Stimulated activated CD4-positive, alpha-beta T cell treated with anti-CD3 and anti-CD28 coated beads, Interleukin-15, amount 100 ng/mL, for 24 hours (primary cell): ENCODE measurements at places on chromosomes 1 and 21.
A peak's percentile ranks its signal among the peaks of the same experiment; 100 is the strongest.

- DNase-seq = peak; percentile 62
Observed at GRCh38 chr1:1402072-1402900, 3.2 kb upstream of the CCNL2 start.

DNA sequence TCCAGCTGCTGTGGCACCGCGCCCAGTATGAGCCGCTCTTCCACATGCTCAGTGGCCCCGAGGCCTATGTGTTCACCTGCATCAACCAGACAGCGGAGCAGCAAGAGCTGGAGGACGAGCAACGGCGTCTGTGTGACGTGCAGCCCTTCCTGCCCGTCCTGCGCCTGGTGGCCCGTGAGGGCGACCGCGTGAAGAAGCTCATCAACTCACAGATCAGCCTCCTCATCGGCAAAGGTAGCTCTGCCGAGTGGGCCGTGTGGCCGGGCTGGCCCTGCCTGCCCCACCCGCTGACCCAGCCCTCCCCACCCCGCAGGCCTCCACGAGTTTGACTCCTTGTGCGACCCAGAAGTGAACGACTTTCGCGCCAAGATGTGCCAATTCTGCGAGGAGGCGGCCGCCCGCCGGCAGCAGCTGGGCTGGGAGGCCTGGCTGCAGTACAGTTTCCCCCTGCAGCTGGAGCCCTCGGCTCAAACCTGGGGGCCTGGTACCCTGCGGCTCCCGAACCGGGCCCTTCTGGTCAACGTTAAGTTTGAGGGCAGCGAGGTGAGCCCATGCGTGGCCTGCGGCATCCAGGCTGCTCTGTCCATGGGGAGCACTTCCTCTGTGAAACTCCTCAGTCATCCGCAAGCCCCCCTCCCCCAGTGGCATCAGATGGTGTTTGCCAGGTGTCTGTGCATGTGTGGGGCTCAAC lies 64.2 kb downstream of the PIK3CD start:
- peak; percentile 51 for DNase-seq

GRCh38 chr21:42108554-42109340 lies 37.6 kb downstream of the UMODL1 start:
- DNase-seq = no peak

DNA sequence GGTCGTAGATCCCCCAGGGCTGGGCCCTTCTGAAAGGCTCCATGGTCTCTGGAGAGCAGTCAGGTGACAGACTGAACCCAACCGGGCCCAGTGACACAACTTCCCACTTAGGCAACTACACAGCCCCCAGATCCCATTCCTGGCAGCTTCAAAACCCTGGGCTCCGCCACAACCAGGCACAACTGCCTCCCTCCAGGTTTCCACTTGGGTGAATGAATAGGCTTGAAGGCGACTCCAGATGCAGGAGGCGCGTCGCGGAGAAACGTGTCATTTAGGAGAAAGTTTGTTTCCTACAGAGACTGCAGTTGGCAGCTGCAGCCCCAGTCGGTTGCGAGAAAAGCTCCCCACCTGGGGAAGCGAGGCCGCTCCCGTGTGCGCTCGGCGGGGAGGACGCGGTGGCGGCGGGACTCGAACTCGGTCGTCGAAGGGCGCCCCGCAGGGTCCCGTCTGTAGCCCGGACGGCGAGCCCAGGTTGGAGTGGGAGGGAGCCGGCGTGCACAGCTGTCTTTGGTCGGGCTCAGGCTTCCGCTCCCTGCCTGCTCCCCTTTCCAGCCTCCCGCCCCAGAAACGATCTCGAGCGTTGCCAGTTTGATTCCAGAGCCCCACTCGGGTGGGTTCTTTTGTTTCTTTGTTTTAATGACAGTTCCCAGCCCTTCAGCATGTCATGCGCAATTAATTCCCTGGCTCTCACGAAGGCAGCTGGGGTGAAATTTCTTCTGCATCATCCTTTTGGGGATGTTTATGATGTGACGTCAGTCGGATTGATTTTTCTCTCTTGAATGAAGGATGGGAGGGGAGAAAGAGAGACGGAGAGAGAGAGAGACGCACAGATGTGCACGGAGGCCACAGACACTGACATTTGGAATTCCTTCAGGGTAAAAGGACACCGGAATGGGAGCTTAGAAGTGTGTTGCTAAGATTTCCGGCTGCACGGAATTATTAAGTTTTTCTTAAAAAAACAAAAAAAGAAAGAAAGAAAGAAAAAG lies 862 bp upstream of the SGIP1 start:
- peak; percentile 44 for DNase-seq

GRCh38 chr1:156281693-156282478 lies 739 bp downstream of the SMG5 start:
- DNase-seq = peak; percentile 59

GRCh38 chr1:19315378-19316198 lies 3.5 kb downstream of the SLC66A1 start:
- no peak for DNase-seq

DNA sequence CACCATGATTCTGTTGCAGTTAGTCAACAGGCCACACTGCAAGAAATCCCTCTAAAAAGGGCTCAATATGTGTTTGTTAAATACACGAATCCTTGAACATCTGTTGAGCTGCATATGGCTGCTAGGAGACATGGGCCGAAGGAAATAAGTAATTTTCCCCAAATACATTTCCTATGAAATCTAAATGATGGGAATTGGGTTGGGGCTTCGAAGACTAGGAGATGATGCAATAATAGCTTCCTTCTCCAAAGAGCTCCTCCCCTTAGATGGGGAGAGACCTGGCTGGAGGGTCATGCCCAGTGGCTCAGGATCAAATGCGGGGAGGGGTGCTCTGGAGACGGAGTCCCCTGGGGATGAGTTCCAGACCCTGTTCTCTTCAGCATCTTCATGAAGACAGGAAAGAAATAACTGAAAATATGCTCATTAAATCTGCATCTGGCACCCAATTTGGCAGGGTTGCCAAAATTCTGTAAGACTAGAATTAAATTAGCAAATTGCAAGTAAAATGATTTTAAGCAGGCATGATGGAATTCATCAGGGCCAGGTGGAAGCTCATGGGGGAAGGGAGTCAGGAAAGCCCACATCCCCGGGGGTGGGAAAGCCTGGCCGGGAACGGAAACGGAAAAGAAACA lies 165.0 kb upstream of the EDN2 start:
- no peak for DNase-seq

DNA sequence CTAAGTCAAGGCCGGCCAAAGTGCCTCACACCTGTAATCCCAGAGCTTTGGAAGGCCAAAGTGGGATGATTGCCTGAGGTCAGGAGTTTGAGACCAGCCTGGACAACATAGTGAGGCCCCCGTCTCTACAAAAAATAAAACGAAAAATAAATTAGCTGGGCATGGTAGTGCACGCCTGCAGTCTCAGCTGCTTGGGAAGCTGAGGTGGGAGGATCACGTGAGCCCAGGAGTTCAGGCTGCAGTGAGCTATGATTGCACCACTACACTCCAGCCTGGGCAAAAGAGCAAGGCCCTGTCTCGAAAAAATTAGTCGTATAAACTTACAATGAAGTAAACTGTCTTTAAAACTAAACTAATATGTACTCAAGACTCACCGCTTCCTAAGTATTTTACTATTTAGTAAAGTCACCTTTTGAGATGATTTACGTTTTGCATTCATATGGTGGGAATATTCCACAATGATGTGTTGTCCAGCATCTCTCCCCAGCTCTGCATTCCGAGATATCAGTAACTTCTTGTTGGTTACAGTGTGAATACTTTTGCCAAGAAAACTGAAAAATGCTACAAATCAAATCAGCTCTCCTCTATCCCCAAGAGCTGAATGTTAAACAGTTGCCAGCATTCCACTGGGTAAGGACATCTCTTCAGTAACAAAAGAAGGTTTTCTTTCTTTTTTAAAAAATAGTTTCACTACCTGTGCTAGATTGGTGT lies 84.9 kb upstream of the C21orf91 start:
- no peak for DNase-seq

DNA sequence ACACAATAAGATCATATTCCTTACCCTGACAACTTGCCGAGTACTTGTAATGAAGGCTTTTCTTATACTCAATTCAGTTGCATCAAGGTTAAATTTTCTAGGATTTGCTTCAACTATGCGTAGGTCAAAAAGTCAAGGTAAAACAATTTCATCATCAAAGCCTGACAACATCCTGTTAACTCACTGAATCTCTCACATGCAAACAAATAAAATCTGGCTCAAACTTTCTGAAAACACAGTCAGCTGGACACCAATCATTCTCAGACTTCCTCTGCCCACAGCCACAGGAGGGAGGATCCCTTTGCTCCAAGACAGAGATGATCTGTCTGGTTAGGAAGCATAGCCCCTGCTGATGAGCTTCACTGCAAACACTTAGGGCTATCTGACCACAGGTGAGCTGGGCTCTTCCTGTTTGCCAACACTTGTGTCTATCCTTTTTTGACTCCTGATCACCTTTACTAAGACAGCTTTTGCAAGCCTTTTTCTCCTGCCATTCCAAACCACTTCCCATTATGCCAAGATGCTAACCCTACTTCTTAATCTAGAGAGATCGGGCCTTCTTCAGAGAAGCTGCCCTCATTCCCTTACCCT lies 20.0 kb downstream of the STX6 start:
- no peak for DNase-seq

DNA sequence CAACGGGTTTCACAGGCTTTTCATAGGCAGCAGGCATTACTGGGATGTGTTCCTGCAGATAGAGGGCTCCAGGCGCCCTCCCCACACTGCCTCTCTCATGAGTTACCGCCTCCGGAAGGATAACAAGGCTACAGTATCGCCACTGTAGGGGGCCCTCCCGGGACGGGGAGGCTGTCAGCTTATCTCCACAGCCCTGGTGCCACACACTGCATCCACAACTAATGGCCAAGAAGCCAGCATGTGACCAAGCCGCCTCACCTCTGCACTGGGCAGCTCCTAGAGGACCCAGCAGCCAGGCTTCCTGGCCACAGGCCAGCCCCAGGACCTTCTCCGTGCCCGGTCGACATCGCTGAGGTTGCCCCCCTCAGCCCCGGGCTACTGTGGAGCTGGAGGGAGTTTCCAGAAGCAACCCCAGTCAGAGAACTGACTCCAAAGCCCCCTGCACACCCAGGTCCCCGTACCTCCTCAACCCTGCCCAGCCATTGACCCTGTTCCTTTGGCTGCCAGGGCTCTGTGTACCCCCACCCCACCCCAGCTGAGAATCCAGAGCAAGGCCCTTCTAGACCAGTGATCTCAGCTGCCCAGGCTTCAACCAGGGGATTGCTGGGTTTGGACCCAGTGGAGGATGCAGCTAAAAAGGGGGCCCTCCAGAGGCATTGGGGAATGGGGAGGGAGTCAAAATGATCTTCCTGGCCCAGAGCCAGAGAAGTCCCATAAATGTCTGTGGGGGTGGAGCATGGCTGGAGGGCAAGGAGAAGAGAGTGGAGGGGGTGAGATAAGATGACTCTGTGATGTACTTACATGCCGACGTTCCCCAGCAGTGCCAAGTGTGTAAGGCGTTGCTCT lies 45.0 kb downstream of the NEK2 start:
- no peak for DNase-seq

DNA sequence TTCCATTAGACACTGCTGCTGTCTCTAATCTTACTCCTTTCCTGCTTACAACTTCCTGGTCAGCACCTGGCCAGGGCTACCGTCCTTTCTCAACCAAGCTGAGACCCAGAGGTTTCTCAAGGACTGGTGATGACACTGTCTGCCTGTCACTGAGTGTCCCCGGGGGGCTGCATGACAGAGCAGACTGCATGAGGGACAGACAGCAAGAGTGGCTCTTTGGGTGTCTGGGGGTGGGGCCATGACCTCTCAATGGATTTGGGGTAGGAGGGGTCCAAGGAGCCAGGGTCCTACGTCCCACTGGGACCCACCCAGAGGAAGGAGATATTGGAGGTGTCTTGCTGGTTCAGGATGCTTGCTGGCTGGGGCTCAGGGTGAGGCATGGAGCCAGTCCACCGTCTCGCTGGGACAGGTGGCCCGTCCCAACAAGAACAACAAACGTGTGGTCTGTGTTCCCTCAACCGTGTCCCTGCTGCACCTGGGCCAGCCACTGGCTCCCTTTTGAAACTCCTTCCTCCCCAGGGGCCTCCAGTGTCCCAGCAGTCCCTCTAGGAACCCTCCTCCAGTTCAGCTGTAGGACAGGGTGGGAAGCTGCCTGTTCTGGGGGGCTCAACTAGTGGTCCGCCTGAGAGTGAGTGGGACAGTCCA lies 344.6 kb upstream of the AJAP1 start:
- DNase-seq = no peak

DNA sequence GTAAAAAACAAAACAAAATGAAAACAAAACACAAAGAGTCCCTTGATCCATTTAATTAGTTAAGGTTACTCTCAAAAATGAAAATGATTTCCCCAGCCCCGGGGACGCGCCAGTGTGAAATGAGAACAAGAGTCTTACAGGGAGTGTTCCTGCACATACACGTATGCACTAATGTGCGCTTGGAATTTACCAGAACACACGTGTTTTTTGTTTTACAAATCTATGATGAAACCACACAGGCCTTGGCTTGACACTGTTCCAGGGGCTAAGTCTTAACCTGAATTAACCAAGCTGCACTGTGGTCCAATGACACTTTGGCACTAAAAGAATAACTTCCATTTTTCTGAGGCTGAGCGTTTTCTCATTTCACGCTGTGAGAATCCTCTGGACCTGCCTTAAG lies 63.7 kb downstream of the SLC45A1 start:
- no peak for DNase-seq

DNA sequence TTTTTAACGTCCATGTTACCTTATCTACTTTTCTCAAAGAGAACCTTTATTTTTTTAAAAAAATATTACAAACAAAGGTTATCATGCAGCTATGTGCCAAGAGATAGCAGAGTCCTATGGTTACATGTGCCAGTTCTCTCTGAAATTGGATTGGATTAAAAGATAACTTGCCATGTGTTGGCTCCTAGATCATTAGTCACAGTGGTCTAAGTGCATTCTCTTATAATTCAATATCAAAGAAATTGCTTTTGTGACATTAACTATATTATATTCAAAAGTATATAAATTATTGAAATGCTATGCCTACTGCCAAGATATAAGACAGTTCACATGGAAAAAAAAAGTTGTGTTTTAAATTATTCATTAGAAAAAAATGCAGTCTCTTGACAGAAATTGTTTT lies 494.2 kb downstream of the NEGR1 start:
- no peak for DNase-seq

GRCh38 chr1:230901671-230902070 lies 33.4 kb upstream of the C1orf198 start:
- no peak for DNase-seq

DNA sequence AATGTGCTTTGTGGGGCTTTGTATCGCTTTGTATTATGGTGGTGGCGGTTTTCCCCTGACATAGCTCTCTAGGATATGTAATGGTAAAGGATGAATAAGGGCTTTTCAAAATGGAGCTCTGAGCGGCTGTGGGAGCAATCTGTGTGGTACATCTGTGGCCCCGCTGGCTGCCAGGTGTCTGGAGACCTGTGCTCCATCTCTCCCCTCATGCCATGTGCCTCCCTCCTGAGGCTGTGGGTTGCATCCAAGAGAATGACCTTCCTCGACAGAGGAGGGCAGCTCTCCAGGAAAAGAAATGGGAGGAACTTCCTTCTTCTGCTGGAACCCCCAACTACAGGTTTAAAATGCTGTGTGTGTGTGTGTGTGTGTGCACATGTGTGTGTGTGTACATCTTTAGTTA lies 78.7 kb downstream of the RYR2 start:
- no peak for DNase-seq

DNA sequence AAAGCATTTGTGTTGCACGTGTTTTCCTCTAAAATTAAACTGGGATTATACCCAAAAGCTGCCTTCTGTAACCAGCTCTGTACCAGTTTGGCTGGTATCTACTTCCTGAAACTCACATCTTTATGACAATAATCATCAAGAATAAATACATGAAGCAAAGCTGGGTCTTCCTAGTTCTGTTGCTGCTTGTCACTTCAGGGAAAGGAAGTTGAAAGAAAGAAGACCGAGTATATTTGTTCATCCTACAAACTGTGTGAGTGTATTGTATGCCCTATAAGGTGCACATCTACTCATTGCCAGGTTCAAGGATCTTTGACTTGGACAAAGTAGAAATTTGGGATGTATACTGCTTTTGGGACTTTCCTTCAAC lies 29.1 kb upstream of the IFNGR2 start:
- no peak for DNase-seq
